ENCODE measurements at places on chromosomes 5 and 9. TPM values are rescaled to one million over a fixed set of nuclear protein-coding genes. Genes with fewer than 3 reads are reported as not detected.

GRCh38 chr9:17609312-17610005 is 30.6 kb downstream of the SH3GL2 start:
- DNase-seq: no peak

DNA sequence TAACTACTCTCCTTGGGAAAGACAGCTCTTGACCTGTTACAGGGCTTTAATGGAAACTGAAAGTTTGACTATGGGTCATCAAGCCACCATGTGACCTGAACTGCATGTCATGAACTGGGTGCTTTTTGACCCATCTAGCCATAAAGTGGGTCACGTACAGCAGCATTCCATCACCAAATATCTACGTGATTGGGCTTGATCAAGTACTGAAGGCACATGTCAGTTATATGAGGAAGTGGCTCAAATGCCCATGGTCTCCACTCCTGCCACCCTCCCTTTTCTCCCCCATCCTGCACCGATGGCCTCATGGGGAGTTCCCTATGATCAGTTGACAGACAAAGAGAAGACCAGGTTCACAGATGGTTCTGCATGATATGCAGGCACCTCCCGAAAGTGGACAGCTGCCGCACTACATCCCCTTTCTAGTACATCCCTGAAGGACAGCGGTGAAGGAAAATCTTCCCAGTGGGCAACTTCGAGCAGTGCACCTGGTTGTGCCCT is 7.3 kb upstream of the FCN1 start:
- no peak for DNase-seq

GRCh38 chr9:8857068-8857925 is 1057.7 kb upstream of the DMAC1 start:
- no peak for DNase-seq

DNA sequence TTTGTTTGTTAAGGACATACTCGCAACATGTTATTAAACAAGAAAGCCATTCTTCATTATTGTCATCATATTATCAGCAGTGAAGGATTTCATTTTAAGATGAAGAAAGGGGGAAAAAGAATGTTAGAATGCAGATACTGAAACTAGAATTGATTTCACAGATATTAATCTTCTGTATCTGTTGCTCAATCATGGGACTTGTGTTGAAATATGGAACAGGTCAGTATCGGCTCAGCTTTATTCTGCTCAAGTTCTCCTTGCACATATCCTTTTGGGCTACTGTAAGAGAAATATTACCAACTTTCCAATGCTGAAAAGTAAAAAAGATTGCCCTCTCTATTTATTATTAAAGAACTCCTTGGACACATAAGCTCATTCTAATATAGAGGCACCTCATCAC is 13.8 kb upstream of the ANXA1 start:
- no peak for DNase-seq

DNA sequence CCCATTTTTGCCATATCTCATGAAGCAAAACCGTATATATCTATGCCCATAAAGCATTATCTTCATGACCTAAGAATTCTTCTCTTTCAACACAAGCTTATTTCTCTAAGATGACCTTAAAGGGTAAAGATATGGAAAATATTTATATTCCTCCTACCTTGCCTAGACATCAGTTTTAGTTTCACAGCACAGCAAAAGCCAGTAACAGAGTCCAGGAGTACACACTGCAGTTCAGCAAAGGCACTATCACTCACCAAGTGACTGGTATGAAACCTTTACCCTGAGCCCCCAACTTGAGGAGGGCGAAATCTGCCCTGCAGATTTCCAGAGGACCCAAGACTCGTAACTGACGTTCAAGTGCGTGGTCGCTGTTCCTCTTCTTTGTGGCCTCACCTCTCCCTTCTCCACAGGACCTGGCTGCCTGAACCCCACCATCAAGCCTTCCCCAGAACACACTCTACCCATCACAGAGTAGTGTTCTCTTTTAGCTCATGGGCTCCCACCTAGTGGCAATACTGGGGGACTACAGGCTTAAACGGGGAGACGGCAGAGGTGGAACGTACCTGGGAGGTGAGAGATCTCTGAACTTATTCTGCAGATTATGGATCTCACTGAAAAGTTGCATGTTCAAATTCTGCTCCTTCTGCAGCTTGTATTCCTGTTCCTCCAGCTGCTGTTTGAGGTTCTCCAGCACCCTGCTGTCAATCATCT is 141.0 kb downstream of the CDK5RAP2 start:
- DNase-seq: peak; percentile 36

The FGF1 gene
- not detected for total RNA-seq

DNA sequence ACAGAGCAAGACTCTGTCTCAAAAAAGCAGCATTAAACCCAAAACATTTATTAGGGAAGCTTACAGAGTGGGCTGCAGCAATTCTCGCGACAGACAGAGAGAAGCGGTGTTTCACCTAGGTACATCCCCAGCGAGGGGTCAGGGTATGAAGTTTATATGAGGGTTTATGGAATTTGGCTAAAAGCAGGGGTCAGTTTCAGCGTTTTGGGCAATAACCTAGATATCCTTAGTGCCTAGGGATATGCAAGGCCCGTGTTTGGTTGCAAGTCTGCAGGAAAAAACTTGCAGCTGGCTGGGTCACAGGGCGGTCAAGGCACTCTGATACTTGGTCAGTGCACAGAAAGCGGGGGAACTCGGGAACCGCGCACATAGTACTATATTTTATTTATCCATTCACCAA is 649 bp upstream of the GLE1 start:
- no peak for DNase-seq

- no peak for DNase-seq
Measured at GRCh38 chr5:116536316-116537083, 38.1 kb downstream of the SEMA6A start.

The POU5F2 gene
- 0.58 TPM for total RNA-seq

The SEMA4D gene
- total RNA-seq: 3.1 TPM

The LCN1 gene
- total RNA-seq: 30.3 TPM

DNA sequence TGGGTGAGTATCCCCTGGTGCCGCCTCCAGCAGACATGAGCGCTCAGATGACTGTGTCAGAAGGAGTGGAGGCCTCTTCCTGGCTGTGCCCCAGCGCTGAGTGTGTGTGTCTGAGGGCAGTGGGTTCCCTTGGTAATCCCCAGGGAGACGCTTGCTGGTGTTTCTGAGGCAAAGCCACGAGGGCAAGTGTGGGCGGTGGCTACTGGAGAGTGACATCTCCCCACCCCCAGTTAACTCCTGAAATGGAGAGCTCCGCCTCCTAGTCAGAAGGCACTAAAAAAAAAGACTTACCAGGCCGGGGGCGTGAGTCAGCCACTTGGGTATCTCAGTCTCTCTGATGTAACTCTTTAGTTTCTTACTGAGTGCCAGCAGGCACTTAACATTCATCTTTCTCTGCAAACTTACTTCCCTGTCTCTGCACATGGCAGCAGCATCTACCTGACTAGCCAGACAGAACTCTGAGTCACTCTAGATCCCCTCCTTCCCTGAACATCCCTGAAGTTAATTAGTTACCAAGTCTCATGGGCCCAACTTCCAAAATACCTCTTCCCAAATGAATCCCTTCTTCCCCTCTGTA is 19.3 kb downstream of the ORM2 start:
- peak; percentile 72 for DNase-seq

DNA sequence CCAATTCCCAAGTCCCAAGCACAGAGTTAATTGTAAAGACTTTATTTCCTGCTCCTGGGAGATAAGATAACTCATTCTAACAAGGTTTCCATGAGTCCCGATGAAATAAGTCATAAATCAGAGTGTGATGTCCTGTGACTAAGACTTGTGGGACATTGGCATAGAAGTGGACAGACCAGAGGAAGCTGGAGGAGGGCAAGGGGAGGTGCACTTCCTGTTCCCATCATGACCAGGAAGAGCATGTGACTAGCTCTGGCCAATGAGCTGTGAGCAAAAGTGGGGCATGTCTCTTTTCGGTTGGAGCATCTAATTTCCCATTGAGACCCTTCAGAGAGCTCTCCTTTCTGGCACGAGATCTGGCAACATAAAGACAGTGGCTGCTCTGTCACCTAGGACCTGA is 100.4 kb downstream of the ZNF354C start:
- DNase-seq: no peak

The COL5A1 gene
- total RNA-seq: 2.1 TPM

DNA sequence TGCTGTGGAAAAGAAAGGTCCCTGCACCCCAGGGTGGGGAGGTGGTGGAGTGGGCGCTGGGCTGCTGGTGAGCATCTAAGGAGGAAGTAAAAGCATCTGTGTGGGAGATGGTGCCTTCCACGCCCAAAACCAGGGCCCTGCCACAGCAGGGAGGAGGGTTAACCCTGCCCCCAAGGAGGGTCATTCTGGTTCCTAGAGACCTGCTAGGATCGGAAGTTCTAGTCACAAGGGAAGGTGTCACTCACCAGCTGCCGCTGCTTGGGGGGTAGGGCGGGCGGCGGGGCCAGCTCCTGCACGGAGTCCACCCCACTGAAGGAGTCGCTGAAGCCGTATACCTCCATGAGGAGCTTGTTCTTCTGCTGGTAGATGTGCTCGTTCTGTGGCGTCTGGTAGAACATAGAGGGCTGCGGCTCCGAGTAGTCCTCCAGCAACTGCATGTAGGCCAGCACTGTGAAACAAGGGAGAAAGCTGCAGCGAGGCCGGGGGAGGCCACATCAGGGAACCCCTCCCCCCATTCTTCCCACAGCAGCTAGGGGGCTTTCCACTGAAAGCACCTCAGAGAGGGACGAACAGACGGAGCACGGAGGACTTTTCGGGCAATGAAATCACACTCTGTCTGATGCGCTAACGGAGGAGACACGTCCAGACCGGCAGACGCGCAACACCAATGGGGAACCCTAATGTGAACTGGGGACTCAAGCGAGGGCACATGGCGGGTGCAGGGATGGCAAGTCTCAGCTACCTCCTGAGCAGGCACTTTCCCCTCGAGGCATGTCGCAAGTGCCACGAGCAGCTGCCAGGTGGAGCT is 76.4 kb downstream of the PRRT1B start:
- DNase-seq: no peak

- DNase-seq: no peak
Measured at GRCh38 chr5:159184858-159185381, 24.4 kb downstream of the RNF145 start.

GRCh38 chr5:79697222-79698170 is 7.9 kb downstream of the CMYA5 start:
- no peak for DNase-seq

DNA sequence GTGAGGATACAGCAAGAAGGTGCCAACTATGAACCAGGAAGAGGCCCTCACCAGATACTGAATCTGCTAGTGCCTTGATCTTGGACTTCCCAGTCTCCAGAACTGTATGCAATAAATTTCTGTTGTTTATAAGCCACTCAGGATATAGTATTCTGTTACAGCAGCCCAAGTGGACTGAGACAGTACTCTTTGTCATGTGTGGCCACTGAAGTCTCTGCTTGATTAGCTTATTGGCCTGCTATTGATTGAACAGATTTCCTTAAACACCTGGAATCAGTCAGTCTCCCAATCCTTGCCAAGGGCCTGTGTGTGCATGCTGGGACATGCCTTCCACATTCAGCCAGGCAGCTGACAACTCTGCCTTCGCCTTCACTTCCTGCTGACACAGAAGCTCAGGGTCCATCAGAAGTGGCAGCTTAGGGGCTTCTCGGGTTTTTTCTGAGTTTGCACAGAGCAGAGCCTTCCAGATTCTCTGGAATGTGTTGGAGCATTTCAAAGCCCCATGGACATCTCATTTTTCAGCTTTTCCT is 13.7 kb upstream of the ROR2 start:
- DNase-seq: no peak

GRCh38 chr5:32446630-32447029 is 2.1 kb upstream of the ZFR start:
- DNase-seq: no peak

The UBLCP1 gene
- total RNA-seq: 56.1 TPM

GRCh38 chr9:134171316-134172197 is 7.2 kb upstream of the RNU6ATAC start:
- no peak for DNase-seq

GRCh38 chr9:134068744-134069479 is 1.1 kb upstream of the BRD3 start:
- no peak for DNase-seq

DNA sequence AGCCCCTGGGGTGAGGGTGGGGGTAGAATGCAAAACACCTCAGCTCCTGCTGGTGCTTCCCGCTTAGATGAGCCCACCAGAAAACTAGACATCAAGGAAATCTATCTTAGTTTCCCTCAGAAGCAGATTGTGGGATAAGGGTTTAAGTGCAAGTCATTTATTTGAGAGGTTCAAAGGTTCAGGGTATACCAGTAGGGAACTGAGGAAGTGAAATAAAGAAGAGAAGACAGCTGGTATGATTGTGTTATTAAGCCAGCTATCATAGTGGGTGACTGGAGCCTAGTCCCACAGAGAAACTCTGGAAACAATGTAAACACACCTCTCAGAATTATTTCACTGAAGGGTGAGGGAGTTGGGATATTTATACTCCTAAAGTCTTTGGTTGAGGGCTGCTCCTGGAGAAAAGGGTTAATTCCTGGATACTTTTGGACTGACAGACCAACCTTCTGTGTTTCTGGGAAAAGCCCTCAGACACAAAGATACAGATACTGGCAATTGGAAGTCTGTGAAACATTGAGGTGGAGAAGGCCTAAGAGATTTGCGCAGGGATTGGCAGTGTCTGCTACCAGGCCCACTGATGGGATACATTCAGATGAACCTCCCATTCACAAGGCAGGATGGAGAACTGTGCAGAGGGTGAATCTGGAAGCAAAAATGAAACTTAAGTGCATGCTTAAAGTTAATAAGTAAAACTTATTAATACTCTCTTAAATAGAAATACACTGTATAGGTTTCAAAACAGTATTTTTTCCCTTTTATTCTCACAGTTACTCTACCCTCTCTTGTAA is 6.4 kb upstream of the DCTN4 start:
- DNase-seq: no peak

The FOXD4L6 gene
- 0.07 TPM for total RNA-seq

- DNase-seq: no peak
Measured at GRCh38 chr5:122129306-122129705, at the start of gene ZNF474. Gene ZNF474, plus strand, starts transcription at chr5:122129546. Its CDS starts 22,445 bp downstream, at chr5:122151991.

GRCh38 chr5:97281257-97281656 is 98.2 kb upstream of the RIOK2 start:
- DNase-seq: no peak

- no peak for DNase-seq
Measured at GRCh38 chr9:29432191-29432590, 1858.9 kb upstream of the C9orf72 start.

DNA sequence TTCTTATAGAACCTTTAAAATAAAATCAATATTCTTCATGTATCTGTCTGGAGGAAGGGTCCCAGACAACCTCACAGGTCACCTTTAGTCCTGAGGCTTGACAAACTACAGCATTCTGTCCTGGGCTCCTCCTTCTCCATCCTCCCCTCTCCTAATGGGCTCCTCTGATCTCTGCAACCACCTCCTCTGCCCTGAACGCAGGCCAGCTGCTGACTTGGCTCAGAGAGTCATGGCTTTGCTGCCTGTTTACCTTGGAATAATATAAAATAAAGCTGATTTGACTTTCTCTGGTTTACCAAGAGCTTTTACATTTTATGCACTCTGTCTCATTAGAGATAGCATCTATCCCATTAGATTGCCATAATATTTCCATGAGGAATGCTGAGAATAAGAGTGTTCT is 159.4 kb downstream of the SEMA6A start:
- no peak for DNase-seq

- DNase-seq: no peak
Measured at GRCh38 chr9:95644377-95644776, 127.6 kb upstream of the PTCH1 start.

- DNase-seq: no peak
Measured at GRCh38 chr9:106675780-106676179, 187.2 kb upstream of the ZNF462 start.

The ZFP37 gene
- total RNA-seq: not detected

GRCh38 chr5:167071981-167072610 is 1219.3 kb upstream of the WWC1 start:
- no peak for DNase-seq

Measured in NCI-H460 (cell line).